Transverse colon (tissue), 4 donors: ENCODE measurements at places on chromosomes 6 and 20. TPM values are rescaled to one million over a fixed set of nuclear protein-coding genes. Genes with fewer than 3 reads are reported as not detected.

SLC22A16 gene
- not detected for total RNA-seq

KHDC1L gene
- total RNA-seq, result not detected

DNA sequence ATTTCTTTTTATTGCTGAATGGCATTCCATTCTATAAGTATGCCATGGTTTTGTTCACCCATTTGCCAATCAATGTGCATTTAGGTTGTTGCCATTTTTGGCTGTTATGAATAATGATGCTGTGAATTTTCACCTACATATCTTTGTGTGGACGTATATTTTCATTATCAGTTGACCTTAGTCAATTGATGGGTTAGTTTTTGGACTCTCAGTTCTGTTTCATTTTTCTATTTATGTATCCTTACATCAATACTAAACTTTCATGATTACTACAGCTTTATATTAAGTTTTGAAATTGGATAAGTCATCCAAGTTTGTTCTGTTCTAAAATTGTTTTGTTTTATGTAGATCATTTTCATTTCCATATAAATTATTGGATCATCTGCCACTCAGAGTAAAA, 261.9 kb upstream of the CNR1 start:
- no peaks in the 10 kb centered on the region for H3K27me3 ChIP-seq
- H3K36me3 ChIP-seq, result no peaks in the 10 kb centered on the region
- H3K27ac ChIP-seq, result no peak overlapping the region
- DNase-seq, result no peak
- H3K4me1 ChIP-seq, result no peaks in the 10 kb centered on the region

GRCh38 chr20:51043811-51044210, 20.9 kb upstream of the KCNG1 start:
- H3K27ac ChIP-seq, result no peak overlapping the region
- no peak for DNase-seq
- peaks cover under 1% of the 10 kb centered on the region for H3K27me3 ChIP-seq
- no peak overlapping the region for H3K4me3 ChIP-seq

DNA sequence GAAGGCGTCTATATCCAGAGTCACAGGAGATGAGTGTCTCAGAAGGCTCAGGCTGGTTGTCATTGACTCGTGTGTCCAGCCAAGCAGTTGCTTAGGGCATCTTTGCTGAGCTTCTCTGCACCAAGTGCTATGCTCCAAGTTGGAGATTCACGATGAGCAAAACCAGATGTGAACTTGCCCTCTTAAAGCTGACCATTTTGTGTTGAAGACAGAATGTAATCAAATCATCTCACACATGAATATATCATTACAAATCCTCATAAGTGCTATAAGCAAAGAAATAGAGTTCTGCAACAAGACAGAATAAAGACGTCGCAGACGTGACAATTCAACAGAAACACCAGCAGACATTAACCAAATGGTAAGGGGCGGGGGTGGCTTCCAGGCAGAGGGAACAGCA, 103.9 kb downstream of the ALDH8A1 start:
- H3K27me3 ChIP-seq, result no peaks in the 10 kb centered on the region
- no peaks in the 10 kb centered on the region for H3K4me1 ChIP-seq
- H3K27ac ChIP-seq, result no peak overlapping the region
- no peaks in the 10 kb centered on the region for H3K36me3 ChIP-seq
- H3K4me3 ChIP-seq, result no peak overlapping the region

TENT5A gene
- 30.3 TPM for total RNA-seq

GRCh38 chr6:2623295-2623694, 127.4 kb downstream of the MYLK4 start:
- no peak overlapping the region for H3K27ac ChIP-seq
- H3K4me1 ChIP-seq, result peaks cover 8% of the 10 kb centered on the region
- no peak overlapping the region for H3K4me3 ChIP-seq
- no peaks in the 10 kb centered on the region for H3K36me3 ChIP-seq
- peak; percentile 55 for DNase-seq

DNA sequence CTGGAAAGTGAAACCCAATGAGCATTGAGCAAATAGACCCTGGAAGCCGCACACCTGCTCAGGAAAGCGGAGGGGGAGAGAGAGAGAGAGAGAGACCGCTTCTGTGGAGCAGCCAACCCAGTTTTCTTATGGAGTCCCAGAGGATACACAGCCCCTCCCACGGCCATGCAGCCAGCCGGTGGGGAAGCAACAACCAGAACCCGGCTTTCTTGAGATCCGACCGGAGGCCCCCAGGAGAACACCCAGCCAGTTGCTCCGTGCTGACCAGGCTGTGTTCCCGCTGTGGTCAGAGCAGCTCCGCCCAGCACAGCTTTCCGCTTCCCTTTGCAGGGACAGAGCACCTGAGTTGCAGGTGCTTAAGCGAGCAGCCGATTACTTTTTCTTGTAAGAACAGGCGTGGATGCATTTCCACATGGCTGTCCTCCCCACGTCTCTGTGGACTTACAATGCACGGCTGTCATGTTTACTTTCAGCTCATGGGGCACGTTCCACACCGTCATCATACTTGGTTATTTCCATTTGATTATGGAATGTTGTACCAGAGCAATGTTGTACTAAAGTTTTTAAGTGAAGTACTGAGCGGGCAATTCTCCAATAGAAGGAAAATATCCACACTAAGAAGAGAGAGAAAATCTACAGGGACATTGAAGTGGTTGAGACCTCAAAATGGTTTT, 381.9 kb downstream of the THBS2 start:
- no peak overlapping the region for H3K27ac ChIP-seq
- no peak overlapping the region for H3K4me3 ChIP-seq
- H3K4me1 ChIP-seq, result no peaks in the 10 kb centered on the region
- no peak for DNase-seq
- no peaks in the 10 kb centered on the region for H3K36me3 ChIP-seq
- no peaks in the 10 kb centered on the region for H3K27me3 ChIP-seq

DNA sequence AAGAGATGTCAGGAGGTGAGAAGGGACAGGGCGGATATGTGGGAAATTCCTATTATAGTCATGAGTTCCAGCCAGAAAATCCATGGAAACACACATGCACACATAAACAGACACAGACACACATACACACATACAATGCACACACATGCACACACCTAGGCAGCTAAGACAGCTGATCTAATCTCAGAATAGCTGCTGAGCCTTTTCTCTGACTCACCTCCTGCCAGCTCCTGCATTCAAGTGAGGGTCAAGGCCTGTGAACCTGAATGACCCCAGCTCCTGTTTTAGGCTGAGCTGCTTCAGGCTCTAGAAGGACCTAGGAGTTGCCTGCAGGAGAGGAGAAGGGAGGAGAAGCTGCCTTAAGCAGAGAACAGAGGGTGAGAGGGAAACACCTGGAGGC, 21.6 kb upstream of the RAET1L start:
- H3K36me3 ChIP-seq, result no peaks in the 10 kb centered on the region
- no peak for DNase-seq
- H3K4me3 ChIP-seq, result no peak overlapping the region
- H3K4me1 ChIP-seq, result no peaks in the 10 kb centered on the region
- H3K27ac ChIP-seq, result no peak overlapping the region
- peaks cover 12% of the 10 kb centered on the region for H3K27me3 ChIP-seq

DNA sequence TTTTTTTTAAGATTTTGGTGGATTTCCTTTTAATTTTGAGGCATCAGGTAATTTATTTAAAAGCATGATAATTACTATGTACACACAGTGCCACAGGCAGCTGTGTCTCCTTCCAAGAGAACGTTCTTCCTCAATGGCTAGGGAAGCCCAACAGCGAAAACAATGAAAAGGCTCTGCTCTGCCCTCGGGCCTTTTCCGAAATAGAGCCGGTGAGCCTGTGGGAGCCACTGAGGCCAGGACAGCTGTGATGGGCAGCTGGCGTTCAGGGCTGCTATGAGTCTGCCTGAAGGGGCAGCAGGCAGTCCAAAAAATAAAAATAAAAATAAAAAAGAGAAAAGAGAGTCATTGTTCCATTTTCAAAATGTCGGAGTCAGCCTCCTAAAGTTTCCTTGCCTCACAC, 443.8 kb downstream of the KIF16B start:
- no peak for DNase-seq
- H3K4me3 ChIP-seq, result no peak overlapping the region
- no peak overlapping the region for H3K27ac ChIP-seq
- no peaks in the 10 kb centered on the region for H3K27me3 ChIP-seq

TTBK1 gene
- 1.1 TPM for total RNA-seq

DNA sequence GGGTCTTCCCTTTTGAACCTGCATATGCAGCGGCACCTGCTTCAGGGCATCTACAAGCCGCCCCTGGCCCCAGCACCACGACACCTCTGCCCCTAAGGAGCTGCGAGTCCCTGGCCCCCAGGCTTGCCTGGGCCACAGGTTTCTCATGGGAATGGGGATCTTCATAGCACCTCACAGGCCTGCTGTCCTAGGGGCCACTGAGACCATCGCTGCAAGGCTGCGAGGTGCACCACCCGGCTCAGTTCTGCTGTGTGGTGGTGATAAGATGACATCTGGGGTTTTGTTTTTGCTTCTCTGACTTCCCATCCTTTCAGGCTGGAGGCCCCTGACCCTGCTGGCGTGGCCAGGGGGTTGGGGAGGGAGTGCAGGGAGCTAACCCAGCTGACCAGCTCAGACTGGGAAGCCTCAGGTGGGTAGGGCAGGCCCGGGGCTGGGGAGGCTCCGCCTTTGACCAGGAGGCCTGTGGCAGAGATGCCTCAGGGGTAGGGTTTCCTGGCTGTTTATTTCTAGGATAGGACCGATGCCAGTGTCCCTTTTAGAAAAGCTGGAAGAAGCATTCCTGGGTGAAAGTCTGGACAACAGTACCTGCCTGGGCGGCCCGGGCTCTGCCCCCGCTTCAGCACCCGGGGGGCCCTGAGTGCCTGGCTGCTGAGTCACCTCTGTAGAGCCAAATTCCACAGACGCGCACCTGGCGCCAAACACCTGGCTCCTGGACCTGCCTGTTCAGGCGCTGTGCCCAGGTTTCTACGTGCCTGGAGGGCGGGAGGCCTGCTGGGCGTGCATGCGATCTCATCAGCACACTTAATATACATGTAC, 264.7 kb downstream of the DLL1 start:
- H3K4me1 ChIP-seq, result peaks cover 29% of the 10 kb centered on the region
- DNase-seq, result peak; percentile 59
- peak overlapping the region; percentile 27 for H3K27ac ChIP-seq
- peaks cover 11% of the 10 kb centered on the region for H3K27me3 ChIP-seq
- no peaks in the 10 kb centered on the region for H3K36me3 ChIP-seq
- no peak overlapping the region for H3K4me3 ChIP-seq

- no peak overlapping the region for H3K4me3 ChIP-seq
- no peak for DNase-seq
- H3K36me3 ChIP-seq, result no peaks in the 10 kb centered on the region
- H3K4me1 ChIP-seq, result peaks cover 6% of the 10 kb centered on the region
- no peaks in the 10 kb centered on the region for H3K27me3 ChIP-seq
Observed at GRCh38 chr6:47413752-47414422, 63.7 kb upstream of the CD2AP start.

DNA sequence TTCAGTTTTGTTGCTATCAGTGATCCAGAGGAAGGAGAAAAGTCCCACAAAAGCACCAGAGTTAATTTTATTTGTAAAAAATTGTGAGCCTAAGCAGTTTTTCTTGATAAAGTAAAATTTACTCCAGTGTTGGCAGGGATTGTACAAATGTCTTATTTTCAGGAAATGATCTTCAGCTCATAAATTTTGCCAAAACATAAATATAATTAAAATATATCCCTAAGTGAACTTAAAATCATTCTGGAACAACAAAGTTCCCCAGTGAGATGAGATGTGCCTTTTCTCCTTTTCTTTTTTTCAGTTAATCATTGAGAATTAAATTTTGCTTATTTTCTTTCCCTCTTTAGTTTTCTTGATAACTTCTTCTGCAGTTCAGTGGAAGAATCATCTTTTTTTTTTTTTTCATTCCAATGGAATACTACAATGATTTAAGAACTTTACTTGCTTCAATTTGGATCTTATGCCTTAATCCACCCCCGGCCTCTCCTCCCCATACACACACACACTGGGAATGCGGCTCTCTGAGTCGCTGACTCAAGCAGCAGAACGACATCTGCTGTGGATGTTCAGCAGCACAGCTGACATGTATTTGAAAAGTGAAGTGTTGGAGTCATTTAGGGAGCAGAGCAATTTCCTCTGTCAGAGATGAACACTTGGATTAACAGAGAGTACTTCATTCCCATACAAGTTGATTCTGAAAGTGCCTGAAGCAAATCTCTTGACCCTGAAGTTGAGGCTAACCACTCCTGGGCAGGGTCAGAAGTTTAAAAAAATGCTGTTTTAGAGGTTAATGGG, 27.7 kb upstream of the LAMA4 start:
- no peaks in the 10 kb centered on the region for H3K36me3 ChIP-seq
- H3K4me3 ChIP-seq, result no peak overlapping the region
- no peaks in the 10 kb centered on the region for H3K27me3 ChIP-seq
- H3K4me1 ChIP-seq, result peaks cover 14% of the 10 kb centered on the region
- H3K27ac ChIP-seq, result peak overlapping the region; percentile 52
- peak; percentile 32 for DNase-seq

DNA sequence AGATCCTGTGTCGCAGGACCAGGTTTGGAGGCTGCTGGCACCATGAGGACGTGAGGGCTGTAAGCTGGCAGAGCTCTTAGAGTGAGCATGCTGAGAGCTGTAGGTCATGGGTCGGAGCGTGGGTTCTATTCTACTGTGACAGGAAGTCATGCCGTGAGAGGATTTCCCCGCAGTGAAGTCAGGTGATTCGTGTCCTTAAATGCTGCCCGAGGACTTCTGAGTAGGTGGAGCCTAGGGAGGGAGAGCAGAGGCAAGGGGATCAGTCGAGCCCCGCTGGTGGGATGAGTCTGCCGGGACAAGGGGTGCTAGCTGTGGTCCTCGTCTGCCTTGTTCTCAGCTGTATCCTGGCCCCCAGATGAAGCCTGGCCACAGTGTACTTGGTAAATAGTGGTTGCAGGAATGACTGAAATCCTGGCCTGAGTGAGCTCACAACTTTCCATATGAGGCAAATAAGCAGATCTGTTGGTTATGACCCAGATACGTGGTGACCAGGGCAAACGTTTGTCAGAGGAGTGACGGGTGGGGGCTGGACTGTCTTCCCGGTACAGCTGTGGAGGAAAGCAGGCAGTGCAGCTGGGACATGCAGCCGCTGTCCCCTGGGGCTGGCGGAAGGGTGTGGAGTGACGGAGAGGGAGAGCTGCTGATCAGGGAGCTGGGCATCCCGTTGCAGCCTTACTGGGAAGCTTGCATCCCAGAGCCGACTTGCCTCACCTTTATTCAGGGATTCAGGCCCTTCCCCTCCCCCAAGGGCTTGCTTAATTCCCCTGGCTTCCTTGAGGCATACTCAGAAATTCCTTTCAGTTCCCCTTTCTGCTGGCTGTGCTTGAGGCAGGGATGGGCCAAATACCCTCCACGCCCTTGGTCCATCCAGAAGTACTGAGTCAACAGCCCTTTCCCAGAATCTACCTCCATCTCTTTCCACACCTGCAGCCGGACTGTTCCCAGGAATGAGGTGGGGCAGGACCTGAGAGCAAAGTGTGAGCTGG, 250.9 kb upstream of the RREB1 start:
- peak; percentile 79 for DNase-seq
- H3K27ac ChIP-seq, result peak overlapping the region; percentile 47
- no peaks in the 10 kb centered on the region for H3K36me3 ChIP-seq
- H3K4me3 ChIP-seq, result no peak overlapping the region
- H3K27me3 ChIP-seq, result no peaks in the 10 kb centered on the region

- peaks cover 5% of the 10 kb centered on the region for H3K4me1 ChIP-seq
- no peak overlapping the region for H3K27ac ChIP-seq
- peaks cover 95% of the 10 kb centered on the region for H3K27me3 ChIP-seq
- H3K4me3 ChIP-seq, result no peak overlapping the region
- no peaks in the 10 kb centered on the region for H3K36me3 ChIP-seq
Observed at GRCh38 chr6:149935246-149935645, 6.6 kb upstream of the ULBP2 start.

BMP2 gene
- total RNA-seq, result 109 TPM

- H3K4me3 ChIP-seq, result peak overlapping the region; percentile 6
- peak overlapping the region; percentile 34 for H3K27ac ChIP-seq
- H3K36me3 ChIP-seq, result no peaks in the 10 kb centered on the region
Observed at GRCh38 chr6:105981002-105981887, 104.9 kb upstream of the PRDM1 start.

GRCh38 chr6:6696867-6697531, 108.5 kb downstream of the LY86 start:
- DNase-seq, result peak; percentile 86
- no peaks in the 10 kb centered on the region for H3K27me3 ChIP-seq
- H3K36me3 ChIP-seq, result no peaks in the 10 kb centered on the region
- H3K4me1 ChIP-seq, result peaks cover 64% of the 10 kb centered on the region
- no peak overlapping the region for H3K4me3 ChIP-seq
